Activated CD8-positive, alpha-beta memory T cell treated with anti-CD3 and anti-CD28 coated beads for 24 hours (primary cell): ENCODE measurements at places on chromosomes 7 and 10.

- no peak for DNase-seq
Measured at GRCh38 chr10:48976196-48976595, 36.6 kb upstream of the LRRC18 start.

GRCh38 chr10:6592080-6592479, 12.0 kb upstream of the PRKCQ start:
- no peak for DNase-seq

- no peak for DNase-seq
Measured at GRCh38 chr10:98513704-98514103, 67.0 kb upstream of the HPS1 start.

GRCh38 chr10:103949728-103950127, 17.2 kb upstream of the SLK start:
- no peak for DNase-seq

GRCh38 chr10:84838851-84839250, 510.5 kb downstream of the CCSER2 start:
- DNase-seq, result no peak

- DNase-seq, result no peak
Measured at GRCh38 chr7:80823057-80823456, 95.8 kb downstream of the SEMA3C start.

DNA sequence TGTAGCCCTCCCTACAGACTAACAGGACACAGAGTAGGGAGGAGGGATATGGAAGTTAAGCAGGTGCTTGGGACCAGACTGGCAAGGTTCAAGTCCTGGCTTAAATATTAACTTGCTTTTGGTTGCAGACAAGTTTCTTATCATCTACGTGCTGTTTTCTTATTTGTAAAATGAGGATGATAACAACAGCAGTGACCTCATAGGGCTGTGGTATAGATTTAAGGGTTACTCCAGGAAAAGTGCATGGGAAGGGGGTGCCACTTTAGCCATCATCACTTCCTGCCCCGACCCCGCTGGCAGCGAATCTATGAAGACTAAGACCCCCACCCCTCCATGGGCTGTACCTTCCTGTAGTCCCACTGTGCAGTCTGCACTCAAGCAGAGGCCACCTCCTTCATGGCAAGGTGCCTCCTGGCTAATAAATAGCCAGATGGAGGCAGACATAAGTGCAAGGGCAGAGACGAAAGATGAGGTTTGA, 250.2 kb downstream of the COBL start:
- DNase-seq, result no peak

- no peak for DNase-seq
Measured at GRCh38 chr7:106285855-106286492, 1.2 kb upstream of the NAMPT start.

- DNase-seq, result peak; percentile 87
Measured at GRCh38 chr10:96719850-96720421, 378 bp downstream of the PIK3AP1 start.

DNA sequence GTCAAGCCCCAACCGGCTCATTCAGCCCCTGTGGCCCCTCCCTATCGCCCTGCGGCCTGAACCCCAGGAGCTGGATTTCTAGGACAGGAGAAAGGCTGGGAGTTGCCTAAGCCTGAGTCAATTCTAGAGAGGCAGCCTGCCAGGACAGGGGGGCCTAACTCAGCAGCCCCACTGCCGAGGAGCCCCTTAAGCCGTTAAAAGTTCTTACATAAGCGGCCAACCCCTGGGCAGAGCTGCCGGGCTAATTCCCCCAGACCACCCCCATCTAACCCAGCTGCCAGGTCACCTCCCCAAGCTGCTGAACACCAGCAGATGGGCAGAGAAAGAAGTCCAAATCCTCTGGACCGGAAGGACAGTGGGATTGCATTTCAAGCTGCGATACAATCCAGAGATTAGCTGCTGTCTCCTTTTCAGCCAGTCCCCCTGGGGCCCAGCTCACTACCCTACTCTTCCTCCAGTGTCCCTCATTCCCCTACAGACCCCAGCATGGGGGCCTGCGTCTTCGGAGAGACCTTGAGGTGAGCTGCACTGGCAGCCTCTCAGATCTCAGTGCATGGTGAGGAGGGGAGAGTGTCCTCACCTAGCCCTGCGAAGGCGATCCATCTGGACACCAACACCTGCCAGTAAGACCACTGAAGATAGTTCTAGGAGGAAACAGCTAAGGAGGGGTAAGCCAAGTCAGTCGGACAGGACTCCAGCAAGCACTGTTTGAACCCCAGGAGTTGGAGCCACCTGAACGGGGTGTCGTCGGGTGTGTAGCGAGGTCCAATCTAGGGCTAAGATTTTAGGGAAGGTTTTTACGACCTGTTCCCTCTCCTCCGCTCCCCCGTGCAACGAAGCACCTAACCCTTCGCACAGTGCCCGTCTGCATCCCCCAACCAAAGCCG, 830 bp downstream of the IMPDH1 start:
- no peak for DNase-seq

DNA sequence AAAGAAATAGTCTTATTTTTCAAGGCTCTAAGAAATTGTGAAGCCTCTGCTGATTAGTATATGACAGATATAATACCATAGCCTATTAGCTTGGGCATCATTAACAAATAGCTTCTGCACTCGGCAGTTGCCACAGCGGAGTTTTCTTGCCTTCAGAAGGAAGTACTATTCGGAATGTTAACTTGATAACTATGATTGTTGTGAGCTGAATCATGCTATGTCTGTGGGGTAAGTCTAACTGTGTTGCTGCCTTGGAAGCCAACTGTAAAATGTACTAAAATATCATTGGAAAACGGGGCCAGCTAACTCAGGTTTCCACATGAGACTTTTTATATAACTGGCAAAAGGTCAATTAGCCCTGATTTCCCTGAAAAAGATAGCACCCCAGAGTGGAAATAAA, 93.2 kb downstream of the TWIST1 start:
- no peak for DNase-seq

DNA sequence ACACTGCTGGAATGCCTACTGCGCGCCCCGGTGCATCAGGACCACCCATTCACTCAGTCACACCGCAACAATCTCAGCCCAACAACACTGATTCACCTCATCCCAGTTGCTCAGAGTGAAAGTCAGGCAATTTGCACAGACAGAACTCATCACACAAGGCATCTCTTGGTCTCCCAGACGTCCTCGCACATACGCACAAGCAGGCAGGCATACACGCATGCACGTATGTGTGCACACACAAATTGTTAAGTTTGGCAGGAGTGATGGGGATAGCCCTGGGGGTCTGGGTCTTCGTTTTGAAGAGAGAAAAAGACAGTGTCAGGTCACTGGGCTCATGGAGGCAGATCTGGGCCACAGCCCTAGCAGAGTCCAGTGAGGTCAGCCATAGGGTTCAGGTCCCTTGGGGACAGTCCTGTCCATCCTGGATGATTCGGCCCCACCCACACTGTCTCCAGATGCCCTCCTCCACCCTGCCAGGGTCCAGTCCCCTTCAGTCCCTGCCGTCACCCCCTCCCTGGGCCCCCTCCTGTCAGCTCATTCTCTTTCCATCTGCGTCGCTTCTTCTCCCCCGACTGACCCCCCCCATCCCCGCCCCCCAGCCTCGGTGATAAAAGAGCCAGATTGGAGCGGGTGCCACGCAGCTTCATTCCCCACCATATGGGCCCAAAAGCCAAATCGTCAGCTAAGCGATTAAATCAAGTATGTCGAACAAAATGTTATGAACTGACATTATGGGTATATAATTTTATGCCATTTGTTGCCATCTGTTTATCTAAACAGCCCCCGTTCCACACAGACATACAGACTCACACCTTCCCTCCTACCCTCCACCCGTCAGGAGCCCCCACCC, 48.5 kb upstream of the SLF2 start:
- no peak for DNase-seq

DNA sequence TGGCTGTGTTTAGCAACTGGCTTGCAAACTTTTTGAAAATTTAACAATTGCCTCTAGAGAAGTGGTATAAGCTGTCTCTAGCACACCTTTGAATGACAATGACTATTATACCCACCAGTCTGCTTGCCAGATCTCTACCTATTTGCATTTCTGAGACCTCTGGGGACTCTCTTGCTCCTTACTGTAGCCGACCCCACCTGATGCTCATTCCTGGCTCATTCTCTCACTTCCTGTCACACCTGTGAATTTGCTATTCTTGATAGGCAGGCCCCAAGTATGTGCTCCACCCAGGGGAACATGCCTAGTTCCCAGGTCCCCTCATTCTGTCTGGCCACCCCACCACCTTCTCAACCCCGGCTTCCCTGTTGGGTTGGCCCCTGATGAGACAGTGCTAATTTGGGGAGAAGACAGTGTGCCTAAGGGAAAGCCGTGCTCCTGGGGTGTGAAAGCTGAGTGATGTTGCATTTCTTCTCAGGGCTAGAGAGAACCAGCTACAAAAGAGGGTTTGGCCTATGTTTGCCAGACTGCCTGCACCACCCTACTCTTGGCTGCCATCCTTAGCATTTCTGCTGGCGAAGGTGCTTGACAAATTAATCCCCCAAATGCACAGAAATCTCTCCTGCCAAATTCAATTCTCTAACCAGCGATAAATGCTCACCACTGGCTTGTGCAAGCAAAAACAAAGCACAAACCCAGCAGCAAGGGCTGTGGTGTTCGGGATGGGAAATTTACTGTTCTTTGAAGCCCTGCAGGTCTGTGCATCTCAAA, 138.2 kb downstream of the RPS24 start:
- no peak for DNase-seq

- DNase-seq, result no peak
Measured at GRCh38 chr7:135129579-135129978, 18.3 kb upstream of the TMEM140 start.

DNA sequence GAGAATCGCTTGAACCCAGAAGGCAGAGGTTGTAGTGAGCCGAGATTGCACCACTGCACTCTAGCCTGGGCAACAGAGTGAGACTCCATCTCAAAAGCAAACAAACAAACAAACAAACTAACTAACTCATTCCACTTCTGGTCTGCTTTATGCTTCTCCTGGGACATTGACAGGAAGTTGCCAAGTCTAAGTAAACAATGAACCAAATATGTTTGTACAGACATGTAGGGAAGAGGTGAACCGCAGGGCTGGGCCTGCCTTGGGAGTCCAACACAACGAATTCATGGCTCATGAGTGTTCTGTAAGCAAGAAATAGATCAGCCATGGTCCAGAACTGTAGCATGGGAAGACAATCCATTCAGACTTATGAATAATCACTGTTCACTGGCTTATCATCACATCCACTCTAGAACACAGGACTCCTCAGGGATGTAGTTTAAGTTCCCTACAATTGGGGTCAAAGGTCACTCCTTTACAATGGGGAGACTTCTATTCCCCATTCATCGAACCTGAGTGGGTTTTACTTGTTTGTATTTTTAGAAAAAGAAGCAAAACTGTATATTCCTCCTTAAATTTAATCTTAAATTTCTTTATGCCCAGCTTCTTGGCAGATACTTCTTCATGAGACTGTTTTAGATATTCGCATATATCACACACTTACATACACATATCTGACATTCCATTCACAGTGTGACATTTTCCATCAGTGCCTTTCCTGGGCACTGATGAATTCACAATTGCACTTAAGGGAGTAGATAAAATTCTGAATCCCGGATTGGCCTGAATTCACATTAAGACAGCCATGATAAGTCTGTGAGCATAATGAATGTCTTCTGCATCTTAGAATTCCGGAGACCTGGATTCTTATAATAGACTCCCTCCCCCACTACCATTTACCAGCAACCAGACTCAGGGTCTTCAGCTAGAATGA, 159.1 kb upstream of the EEPD1 start:
- DNase-seq, result no peak

DNA sequence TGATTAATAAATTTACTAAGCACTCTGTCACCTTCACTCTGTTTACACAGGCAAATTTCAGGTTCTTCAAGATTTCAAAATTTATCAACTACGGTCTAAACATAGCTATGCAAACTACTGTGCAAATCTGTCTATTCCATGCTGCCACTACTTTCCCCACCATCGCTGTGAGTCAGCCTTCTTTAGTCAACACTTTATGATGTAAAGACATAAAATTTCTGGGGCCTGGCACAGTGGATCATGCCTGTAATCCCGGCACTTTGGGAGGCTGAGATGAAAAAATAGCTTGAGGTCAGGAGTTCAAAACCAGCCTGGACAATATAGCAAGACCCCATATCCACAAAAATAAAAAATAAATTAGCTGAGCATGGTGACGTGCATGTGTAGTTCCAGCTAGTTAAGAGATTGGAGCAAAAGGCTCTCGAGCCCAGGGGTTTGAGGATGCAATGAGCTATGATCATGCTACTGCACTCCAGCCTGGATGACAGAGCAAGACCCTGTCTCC, 42.6 kb downstream of the CNOT4 start:
- no peak for DNase-seq

DNA sequence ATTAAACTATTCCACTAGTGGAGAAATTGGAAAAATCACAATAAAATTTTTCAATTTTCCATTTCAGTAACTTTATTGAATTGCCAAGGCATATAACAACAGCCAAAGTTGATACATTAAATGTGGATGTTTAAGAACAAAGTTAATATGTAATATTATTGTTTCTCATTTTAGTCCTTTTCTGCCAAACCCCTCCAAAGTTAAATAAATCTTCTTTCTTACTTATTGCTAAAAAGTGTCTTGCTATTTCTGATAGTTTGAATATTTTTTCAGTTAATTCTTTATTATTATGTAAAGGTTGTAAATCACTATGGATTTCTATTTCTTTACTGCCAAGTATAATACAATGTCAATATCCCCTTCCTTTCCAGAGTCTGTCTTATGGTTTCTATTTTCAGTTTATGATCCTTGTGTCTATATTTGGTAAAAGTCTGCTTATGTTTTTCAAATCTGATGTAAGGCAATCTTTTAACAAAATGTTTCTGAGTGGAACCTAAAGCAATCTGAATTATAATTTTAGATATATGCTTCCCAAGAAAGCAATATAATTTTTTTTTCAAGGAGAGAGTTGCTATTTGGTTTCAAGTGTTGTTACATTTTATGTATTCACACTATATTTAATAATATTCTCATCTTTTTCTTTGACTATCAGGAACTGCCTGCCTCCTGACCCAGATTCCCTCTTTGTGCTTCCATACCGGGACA, 80.3 kb upstream of the RHOBTB1 start:
- DNase-seq, result no peak

DNA sequence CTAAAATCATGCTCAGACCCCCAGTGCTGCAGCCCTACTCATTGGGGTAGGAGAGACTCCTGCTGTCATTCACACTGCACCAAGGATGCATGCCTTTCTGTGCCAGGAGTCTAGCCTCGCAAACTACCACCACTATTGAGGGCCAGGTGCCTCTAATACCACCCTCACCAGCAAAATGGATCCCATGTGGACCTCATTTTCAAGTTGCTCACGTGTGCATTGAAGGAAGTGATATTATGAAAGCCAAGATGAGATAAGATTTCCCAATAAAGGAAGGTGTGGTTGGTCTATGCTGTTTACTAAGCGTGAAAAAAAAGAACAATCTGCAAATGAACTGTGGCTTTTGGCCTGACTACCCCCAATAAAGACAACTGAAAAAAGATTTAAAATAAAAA, 7.2 kb upstream of the LAMTOR4 start:
- no peak for DNase-seq

DNA sequence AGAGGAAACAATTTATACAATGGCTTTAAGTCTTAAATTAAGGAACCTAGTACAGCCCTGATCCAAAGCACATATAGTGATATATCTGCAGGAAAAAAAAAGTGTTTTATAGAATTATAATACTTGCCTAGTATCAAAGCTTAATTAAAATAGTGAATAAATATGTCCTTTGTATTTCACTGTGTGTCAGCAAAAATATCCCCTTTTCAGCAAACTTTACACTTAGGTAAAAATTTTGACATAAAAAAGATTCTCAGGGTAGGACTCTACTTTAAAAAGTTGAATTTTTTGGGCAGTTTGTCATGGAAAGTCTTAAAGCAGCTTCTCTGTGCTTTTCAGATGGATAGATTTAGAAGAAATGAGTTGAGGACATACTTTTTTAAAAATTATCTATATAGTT, 12.7 kb upstream of the NEBL start:
- no peak for DNase-seq

- DNase-seq, result no peak
Measured at GRCh38 chr7:117764031-117764430, 109.2 kb downstream of the CTTNBP2 start.
